ENCODE measurements at places on chromosomes 5 and 9.
A peak's percentile ranks its signal among the peaks of the same experiment; 100 is the strongest.

- DNase-seq = no peak
Observed at GRCh38 chr9:113858282-113858681, 17.8 kb upstream of the ZNF618 start.

GRCh38 chr5:75523275-75523674, 11.6 kb downstream of the POLK start:
- no peak for DNase-seq

DNA sequence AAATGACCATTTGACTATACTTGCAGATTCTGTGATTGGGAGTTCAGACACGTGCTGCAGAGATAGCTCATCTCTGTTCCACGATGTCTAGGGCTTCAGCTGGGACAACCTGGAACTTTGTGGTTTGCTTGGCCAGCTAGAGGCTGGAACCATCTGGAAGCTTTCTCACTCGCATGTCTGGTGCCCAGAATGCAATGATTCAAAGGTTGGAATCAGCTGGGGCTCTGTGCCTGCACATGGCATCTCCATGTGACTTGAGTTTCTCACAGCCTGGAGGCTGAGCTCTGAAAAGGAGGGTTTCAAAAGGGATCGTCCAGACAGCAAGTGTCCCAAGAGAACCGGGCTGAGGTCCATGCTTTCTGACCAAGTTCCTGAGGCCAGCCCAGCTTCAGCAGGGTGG, 465.2 kb downstream of the GADD45G start:
- DNase-seq = peak; percentile 71

DNA sequence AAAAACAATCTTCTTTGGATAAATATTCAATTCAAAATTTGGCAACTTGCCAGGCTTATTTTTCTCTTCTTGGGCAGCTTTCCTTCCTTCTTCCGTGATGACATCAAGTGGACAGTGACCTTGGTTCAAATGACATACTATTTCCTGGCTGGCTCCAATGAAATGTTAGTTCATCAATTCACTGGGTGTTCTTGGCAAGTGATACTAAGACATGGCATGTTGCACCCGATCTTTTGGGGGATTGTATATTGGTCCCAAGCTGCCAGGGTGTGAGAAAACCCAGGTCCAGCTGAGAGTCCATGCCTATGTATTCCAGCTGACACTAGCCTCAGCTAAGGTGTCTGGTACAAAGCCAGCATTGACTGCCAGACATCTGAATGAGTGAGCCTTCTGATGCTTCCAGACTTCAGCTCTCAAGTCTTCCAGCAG, 252.9 kb downstream of the MAT2B start:
- DNase-seq = no peak

GRCh38 chr5:43400082-43400481, 12.1 kb downstream of the CCL28 start:
- DNase-seq = no peak

DNA sequence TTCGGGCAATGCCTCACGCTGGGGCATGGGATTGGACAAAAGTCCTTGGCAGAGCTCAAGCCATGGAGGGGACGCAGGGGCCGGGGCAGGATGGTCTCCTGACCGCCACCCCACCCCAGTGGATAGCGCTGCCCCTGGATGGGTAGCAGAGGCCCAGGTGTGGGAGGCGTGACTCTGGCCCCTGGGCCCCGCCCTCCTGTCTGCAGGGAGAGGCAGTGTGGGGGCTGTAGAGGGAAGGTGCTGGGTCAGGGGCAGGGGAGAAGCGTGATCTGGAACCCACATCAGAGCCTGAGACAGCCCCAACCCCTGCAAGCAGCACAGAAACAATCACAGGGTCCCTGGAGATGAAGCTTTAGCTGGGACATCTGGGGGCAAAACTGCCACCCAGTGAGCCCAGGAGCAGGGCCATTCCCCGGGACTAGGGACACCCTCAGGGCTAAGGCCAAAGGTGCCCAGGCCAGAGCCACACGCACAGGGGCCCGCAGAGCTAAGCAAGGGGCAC, 36.2 kb downstream of the NACC2 start:
- no peak for DNase-seq

GRCh38 chr9:14193328-14193990, 120.5 kb downstream of the NFIB start:
- DNase-seq = no peak

DNA sequence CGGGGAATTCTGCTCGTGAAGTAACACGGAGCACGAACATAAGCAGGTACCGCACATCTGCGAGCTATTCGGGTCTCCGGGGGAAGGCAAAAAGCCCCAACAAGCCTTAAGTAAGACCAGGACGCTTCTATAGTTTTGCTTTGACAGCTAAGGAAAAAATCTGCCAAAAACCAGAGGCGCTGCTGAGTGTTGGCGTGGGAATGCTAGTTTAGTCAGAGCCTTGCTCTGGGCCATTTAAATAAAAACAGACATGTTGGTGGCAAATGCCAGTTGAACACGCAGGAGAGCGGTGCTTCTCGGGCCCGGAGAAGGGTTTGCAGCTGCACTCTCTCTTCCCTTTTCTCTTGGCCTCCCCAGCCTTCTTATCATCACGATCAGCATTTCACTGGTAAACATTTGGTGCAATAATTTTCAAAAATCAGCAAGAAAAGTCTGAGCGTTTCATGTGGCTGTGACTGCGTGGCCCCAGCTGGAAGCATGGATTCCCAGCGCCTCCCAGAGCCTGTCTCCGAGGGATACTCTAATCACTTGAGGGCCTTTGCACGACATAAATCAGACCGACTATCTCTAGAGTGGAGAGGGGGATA, 6.4 kb upstream of the NOTCH1 start:
- DNase-seq = no peak

GRCh38 chr9:124239249-124240073, 18.3 kb upstream of the NEK6 start:
- no peak for DNase-seq

DNA sequence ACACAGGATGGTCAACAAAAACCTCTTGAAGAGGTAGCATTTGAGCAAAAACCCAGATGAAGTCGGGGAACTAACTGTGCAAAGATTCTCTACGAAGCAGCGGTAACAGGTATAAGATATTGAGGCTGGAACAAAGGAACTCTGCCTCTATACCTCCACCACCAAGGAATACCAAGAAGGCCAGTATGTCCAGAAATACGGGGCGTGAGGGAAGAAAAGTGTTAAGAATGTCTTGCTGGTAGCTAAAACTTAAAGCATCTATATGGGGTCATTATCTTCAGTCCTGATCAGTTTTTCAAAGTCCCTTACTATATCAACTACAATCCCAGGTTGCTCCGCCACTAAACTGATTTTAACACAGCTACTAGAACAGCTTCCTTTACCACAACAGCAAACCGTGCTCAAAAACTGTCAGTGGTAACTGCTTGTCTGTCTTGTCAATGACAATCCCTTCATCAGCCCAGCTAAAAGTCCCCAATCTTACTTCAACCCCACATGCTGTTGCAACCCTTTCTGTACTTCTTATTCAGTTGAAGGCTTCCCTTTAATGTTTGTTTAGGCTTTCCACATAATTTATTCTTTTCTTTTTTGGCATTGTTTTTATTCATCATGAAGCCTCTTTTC, 9.4 kb downstream of the PAM start:
- DNase-seq = no peak

DNA sequence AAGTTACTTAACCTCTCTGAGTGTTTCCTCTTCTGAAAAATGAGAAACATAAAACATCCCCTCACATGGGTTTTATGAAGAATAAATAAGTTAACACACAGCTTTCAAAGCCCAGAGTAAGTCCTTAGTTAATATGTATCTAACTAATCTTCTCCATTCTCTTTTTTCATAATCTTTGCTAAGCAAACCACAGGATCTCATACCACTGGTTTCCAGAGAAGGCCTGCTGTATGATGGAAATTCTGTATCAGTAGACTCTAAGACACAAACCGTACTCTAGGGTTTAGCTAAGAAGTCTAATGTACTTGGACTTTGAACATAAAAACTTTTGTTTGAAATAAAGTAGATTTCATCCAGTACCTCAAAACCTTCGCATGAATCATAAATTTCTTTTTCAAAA, 307.9 kb downstream of the SPOCK1 start:
- DNase-seq = no peak

GRCh38 chr5:73282383-73282782, 109.4 kb downstream of the TMEM174 start:
- DNase-seq = peak; percentile 29

- peak; percentile 49 for DNase-seq
Observed at GRCh38 chr5:38554861-38555260, 1.6 kb downstream of the LIFR start.

- no peak for DNase-seq
Observed at GRCh38 chr5:135608761-135609443, 30.1 kb upstream of the CXCL14 start.

DNA sequence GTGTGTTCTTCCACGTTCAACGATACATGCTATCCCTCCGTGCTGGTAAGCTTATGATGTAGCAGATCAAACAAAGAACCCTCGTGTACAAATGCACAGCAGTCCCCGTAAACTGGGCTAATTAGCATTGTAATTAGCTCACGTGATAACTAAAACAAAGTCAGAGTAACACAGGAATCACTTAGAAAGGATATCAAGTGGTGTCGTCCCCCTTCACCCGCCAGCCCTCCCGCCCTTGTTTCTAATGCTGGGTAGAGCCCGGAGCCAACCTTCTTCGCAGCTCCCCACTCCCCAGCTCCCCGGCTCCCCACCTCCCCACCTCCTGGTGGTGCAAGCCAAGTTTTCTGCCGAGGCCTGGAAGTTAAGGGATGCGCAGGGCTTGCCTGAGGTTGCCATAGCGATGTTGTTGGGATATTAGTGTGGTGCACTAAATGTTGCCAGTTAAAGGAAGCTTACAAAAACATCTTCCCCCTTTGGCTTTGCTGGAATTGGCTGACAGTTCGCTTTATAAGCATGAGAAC, 357.9 kb upstream of the CCNH start:
- peak; percentile 64 for DNase-seq

- DNase-seq = no peak
Observed at GRCh38 chr5:150338546-150338945, 19.0 kb upstream of the TCOF1 start.

DNA sequence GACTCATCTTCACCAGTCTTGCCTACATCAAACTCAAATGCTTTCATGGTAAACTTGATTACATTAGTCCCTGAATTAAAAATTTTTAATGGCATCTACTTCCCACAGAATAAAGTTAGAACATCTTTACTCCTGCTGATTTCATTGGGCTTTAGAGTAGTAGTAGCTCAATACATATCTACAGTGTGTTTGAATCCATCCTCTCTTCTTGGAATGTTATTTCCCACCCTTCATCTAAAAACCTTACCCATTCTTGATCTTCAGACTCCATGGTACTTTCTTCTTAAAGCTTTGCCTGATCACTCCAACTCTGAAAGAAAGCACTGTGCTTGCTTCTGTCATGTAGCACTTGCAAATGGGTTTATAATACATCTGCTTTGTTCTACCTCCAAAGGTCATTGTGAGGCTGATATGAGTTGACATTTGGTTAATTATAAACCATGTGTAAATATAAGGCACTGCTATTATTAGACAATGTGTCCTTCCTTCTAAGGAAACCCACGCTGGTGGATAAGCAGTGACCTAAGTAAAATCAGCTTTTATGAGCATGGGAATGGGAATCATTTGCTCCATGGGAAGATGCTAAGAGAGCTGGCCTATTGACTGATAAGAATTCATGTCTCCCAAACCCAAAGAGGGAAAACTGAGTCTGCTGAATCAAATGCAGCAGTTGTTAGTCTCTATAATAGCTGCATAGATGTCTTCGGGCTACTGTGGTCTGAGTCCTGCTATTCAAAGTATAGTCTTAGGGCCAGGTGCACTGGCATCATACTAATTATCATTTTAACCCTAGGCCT, 7.5 kb upstream of the PRLR start:
- no peak for DNase-seq

GRCh38 chr9:128550770-128551656, 1.4 kb upstream of the SPTAN1 start:
- peak; percentile 86 for DNase-seq

GRCh38 chr9:81381694-81382093, 307.7 kb downstream of the TLE1 start:
- DNase-seq = no peak

All from cerebellar cortex (tissue), 1 donor.